SK-MEL-5 (cell line): ENCODE measurements at places on chromosomes 7 and 10. TPM values are rescaled to one million over a fixed set of nuclear protein-coding genes. Genes with fewer than 3 reads are reported as not detected.

DNA sequence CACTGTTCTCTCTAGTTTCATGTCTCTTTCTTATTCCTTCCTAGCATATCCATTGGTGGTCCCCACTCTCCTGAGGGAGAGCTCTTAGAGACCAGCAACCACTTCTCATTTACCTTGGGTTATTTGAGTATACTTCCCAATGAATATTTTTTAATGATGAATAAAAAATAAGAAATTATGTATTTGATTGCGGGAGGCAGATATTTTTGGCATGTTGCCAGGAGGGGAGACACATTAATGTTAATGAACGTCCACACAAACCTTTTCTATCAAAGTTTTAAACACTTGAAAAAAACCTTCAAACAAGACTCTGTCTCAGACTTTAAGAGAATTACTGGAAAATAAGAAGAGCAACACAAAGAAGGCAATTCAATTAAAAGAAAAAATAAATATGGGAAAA lies 260.6 kb upstream of the MAGI2 start:
- no peak for DNase-seq

DNA sequence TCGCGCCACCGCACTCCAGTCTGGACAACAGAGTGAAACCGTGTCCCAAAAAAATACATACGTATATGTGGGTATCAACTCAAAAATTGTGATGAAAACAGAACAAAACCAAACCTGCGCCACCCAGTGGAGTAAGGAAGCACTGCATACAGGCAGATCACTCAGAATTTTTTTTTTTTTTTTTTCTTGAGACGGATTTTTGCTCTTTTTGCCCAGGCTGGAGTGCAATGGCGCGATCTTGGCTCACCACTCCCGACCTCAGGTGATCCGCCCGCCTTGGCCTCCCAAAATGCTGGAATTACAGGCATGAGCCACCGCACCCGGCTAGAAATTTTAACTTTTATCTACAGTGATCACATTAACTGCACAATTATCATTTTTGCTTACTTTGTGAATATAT lies 9.1 kb upstream of the TMEM236 start:
- DNase-seq = peak; percentile 66

DNA sequence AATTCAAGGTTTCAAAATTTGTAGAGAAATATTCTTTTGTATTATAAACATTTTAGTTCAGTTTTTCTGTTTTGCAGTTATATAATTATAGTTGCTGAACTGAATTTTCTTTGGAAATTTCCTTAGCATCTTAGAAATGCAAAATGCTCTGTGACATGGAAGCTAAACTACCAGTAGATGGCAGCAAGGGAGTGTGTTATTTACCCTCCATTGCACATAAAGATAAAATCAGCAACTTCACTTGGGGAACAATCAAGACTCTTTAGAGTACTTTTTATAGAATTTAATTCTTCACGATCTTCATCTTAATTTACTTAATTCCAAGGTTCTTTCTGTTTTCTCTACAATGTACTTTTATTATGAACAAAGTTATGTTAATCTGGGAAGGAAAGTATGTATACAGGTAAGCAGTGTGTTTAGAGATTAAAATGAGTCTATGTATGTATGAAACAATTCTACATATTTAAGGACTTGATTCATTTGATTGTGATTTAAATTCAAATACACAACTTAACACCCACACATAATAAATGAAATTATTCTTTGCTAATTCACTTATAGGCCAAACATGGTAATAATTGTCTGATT lies 404.2 kb downstream of the THSD7A start:
- DNase-seq = peak; percentile 80

The ADARB2 gene
- 0.56 and 0.90 TPM in 2 replicates for total RNA-seq

The NPY gene
- total RNA-seq = not detected in 2 replicates

DNA sequence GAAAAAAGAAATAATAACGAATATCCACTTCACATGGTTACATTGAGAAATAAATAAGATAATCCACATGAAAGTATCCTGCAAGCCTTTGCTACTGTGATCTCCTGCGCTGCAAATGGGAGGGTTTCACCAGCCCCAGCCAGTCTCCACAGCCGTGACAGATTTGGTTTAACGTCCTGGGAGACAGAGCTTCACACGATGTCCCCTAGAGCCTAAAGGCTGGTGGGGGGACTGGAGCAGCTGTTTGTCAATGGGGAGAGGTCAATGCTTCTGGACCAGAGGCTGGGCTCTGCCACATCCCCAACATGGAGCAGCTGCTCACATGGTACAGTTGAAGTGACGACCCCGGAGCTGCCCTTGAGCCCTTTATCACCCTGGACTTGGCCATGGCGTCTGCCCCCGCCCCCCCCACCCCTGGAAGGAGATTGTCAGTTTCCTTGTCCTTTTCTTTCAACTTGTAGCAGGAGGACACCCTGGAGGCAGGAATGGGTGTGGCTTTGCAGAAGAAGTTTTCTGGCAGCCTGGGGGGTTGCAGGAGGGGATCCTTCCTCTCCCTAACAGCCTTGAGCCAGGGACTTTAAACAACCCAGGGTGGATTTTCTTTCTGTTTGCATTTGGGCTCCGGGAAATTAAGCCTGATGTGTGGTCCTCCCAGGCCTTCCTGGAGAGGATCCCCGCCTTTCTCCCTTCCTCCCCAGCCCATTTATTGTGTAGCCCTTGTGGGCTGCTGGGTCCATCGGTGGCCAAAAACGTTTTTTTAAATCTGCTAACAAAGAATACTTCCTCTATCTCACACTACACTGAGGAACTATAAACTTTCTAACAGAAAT lies 37.0 kb upstream of the MXI1 start:
- DNase-seq = no peak

DNA sequence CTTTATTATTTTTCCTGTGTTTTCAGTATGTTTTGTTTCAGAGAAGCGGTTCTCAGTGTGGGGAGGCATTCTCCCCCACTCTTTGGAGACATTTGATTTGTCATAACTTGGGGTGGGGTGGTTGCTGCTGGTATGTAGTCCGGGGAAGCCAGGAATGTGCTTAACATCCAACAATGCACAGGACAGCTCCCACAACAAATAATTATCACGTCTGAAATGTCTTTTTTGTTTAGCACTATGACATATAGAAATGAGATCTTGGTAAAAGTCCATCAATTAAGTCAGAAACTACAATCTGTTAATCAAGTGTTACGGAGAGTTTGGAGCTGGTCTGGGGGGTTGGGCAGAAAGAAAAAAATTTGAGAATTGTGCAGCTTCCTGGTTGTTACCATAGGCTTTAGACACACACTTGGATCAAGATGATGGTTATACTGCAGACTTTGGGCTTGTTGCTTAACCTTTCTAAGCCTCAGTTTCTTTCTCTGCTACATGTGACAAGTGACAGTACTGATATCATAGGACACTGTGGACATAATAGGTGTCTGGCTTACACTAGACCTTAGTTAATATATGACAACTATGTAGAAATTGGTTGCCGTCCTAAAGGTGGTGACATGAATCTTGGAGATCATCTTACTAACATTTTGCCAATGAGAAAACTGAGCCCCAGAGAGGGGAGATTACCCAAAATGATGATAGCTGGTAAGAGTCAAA lies 113.7 kb downstream of the LRMDA start:
- DNase-seq = no peak

- DNase-seq = peak; percentile 14
Observed at GRCh38 chr10:114821915-114822443, 399 bp downstream of the FHIP2A start.

GRCh38 chr7:139772115-139772514 lies 5.7 kb downstream of the HIPK2 start:
- no peak for DNase-seq

DNA sequence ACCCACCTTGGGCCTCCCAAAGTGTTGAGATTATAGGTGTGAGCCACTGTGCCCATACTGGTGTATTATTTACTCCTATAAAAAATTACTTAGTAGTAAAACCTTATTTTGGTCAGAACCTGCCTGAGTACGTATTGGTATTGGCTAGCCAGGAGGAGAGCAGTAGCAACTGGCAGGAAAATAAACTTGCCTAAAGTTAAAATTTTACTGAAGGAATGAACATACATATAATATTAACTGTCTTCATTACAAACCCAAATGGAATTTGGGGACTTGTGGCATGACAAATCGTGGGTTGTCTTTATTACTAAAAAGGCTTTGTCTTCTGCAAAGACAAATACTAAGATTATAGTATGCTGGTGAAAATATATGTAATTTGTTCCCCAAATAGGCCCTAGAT lies 8.4 kb downstream of the RAB18 start:
- no peak for DNase-seq
